Epithelial cell of esophagus (primary cell): ENCODE measurements at places on chromosomes 11 and 22.
A peak's percentile ranks its signal among the peaks of the same experiment; 100 is the strongest.

DNA sequence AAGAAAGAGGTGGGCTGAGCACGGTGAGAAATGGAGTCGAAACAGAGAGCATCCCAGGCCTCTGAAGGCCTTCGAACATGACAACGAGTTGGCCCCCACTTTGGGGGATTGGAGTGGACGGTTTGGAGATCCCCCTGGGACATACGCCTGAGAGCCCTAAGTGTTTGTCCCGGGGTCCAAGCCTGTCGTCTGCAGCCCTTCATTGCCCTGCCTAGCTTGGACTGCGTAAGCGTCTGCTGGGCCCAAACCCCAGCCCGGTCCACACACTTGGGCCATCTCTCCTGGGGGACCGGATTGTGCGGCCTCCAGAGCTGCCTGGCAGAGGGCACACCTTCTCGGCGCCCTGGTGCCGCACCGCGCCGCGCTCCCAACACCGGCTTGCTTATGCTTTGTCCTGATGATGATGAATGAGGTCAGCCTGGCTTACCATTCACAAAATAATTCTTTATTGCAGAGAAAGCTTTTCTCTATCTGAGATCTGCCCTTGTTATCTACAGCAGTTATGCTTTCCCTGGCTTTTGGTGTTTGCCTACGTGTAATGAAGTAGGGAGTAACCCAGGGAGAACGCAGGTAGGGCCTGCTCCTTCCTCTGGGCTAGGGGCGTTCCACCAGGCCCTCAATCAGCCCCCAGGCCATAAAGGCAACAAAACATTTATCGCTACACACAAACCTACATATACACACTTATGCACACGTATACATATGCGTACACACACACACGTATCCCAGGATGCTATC is 85.9 kb upstream of the PPARA start:
- no peak for DNase-seq

GRCh38 chr11:131476266-131476665 is 105.9 kb downstream of the NTM start:
- no peak for DNase-seq

DNA sequence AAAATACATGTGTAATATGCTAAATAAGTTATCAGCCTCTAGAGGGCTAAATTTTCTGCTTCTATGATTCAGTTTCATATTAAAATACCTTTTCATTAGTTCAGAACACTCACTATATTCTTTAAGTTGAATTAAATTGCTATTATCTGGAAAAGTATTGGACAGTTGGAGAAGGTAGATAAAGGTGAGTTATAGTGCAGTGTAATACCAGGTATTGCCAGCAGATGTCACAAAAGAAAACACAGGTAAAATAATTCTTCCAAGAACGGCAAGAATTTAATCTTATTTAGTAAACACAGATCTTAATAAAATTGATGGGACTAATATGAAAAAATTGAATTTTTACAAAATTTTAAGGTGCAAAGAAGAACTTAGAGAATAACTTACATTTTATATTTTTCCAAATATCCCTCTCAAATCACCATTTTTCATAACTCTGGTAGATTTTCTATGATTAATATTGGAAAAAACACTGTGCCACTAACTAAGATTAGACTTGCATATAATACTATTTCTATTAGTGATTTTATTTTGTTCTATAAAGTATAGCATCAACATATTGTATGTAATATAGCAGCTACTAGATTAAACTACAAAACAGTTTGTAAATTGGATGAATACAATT is 1.7 kb upstream of the LRRC4C start:
- DNase-seq = peak; percentile 39

- DNase-seq = no peak
Measured at GRCh38 chr11:93689240-93689639, 27.8 kb downstream of the CEP295 start.

GRCh38 chr22:22902247-22903001 is 14.8 kb downstream of the IGLL5 start:
- no peak for DNase-seq

- DNase-seq = peak; percentile 64
Measured at GRCh38 chr11:94525546-94526324, 13.5 kb downstream of the C11orf97 start.

GRCh38 chr22:41970601-41971000 is 1.4 kb downstream of the SEPTIN3 start:
- no peak for DNase-seq

GRCh38 chr22:41831383-41831782 is 1.5 kb upstream of the SREBF2 start:
- no peak for DNase-seq

DNA sequence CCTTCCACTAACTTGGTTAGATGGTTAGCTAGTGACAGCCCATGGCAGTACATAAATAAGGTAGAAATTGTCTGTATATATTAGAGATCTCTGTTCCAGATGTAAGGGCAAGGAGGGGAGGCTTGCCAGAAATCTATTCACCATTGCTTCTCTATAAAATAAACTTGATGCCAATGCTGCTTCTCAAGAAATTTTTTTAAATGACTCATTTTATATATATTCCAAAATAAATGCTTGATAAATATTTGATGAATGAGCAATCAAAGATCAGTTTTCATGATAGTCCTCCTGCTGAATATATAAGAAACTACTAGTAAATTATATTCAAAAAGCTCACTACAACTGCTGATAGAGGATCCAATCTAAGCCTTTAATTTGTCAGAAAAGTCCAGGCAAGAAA is 710.6 kb upstream of the CCDC179 start:
- DNase-seq = no peak

DNA sequence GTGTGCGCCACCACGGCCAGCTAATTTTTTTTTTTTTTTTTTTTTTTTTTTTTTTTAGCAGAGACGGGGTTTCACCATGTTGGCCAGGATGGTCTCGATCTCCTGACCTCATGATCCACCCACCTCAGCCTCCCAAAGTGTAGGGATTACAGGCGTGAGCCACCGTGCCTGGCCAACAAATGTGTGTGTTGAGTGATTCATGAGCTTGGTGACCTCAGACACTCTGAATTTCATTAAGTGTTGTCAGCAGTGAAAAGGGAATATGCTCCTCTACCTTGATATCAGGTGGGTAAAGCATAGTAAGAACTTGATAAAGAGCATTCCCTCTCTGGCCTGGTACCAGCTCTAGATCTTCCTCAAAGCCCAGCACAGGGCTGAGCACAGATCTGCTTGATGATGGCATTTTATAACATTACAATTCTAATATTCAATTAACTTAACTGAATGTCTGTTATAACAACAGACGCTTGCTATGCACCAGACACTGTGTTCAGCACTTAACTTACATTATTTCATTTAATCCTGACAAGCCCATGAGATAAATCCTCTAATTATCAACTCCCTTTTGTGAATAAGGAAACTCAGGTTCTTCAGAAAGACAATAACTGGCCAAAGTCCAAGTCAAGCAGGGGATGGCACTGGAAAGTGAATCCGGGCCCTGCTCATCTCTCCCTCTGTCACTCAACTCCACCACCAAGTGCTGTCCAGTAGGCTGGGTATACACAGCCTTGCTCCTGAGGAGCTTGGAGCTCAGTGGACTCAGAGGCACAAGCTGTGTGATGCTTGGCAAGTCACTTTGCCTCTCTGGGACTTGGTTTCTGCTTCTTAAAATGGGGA is 13.0 kb downstream of the TBC1D10A start:
- DNase-seq = peak; percentile 65
